Transverse colon (tissue), 4 donors: ENCODE measurements at places on chromosomes 11 and 22. TPM values are rescaled to one million over a fixed set of nuclear protein-coding genes. Genes with fewer than 3 reads are reported as not detected.

Gene ARHGAP8
- 31.8 TPM for total RNA-seq

- DNase-seq = no peak
Measured at GRCh38 chr11:131300439-131300717, 70.0 kb upstream of the NTM start.

Gene KIF18A
- 0.20 TPM for total RNA-seq

- DNase-seq = no peak
Measured at GRCh38 chr11:10900681-10901415, 43.0 kb upstream of the ZBED5 start.

Gene MMP13
- not detected for total RNA-seq

GRCh38 chr22:30252411-30253204, 6.0 kb upstream of the LIF start:
- DNase-seq = peak; percentile 78

Gene SLC17A6
- total RNA-seq = not detected

GRCh38 chr11:133269267-133269666, 263.0 kb downstream of the OPCML start:
- DNase-seq = no peak

DNA sequence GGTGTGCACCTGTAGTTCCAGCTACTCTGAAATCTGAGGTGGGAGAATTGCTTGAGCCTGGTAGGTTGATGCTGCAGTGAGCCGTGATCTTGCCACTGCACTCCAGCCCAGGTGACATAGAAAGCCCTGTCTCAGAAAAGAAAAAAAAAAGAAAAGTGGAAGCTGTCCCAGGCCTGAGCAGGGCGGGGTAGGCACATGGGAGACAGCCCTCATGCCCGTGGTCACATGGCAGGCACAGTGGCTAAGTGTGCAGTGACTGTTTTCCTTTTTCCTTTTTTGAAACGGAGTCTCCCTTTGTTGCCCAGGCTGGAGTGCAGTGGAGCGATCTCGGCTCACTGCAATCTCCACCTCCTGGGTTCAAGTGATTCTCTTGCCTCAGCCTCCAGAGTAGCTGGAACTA, 7.8 kb downstream of the OTUB1 start:
- DNase-seq = no peak

Gene CCDC81
- total RNA-seq = not detected

DNA sequence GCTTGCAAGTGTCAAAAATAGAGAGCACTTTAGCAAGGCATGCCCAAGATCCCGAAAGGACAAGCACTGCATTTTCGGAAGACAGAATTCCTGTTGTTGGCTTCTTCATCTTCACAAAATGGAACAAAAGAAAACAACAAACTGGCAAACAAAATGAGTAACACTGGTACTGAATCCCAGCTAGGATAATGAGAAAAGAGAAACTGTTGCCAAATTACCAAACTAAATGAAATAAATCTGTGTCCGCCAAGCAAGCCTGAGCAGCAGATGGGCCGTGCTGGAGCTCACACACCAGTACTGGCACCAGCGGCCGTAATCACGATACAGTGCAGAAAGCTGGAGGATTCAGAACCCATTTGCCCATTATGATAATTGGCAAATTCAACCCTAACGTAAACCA, 30.6 kb downstream of the TUB start:
- no peak for DNase-seq

DNA sequence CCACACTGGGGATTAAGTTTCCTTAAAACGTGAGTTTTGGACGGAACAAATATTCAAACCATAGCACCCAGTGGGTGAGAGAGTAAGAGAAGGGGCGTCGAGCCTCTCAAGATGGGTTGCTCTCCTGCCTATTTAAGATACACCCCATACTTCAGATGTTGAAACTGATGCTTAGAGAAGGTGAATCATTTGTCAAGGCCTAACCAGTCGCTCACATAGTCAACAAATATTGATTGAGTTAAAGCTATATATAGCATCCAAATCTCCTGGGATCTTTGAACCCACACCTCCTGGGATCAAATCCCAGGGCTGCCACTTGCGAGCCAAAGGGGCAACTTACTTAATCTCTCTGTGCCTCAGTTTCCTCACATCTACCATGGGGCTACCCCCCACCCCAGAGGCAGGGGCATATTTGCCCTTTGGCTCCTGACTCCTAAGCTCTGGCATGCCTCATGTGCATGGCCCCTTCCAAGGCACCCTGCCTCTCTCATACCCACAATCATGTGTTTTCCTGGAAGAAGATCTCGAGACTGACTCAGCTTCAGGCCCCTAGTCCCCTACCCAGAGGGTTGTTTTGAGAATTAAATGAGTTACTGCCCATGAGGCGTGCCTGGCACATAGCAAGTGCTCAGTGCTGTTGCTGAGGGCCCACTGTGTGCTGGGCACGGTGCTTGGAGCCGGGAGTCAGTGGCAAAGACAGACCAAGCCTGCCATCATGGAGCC, 19.0 kb upstream of the PDGFB start:
- no peak for DNase-seq

GRCh38 chr11:8983552-8983951, 19.3 kb upstream of the TMEM9B start:
- no peak for DNase-seq

GRCh38 chr11:100550912-100551632, 136.0 kb upstream of the ARHGAP42 start:
- no peak for DNase-seq

Gene MUC2
- total RNA-seq = 269 TPM

Gene ZNF280B
- 0.79 TPM for total RNA-seq
